IMR-90 (cell line): ENCODE measurements at places on chromosomes 4 and X. TPM values are rescaled to one million over a fixed set of nuclear protein-coding genes. Genes with fewer than 3 reads are reported as not detected.

Gene MAOB
- 0.28 and 0.36 TPM in 2 replicates for total RNA-seq

Gene TMSB15B
- total RNA-seq, result 5.6 and 7.9 TPM in 2 replicates

Gene PNMA6F
- not detected in 2 replicates for total RNA-seq

Gene ANXA10
- 0.72 and 1.1 TPM in 2 replicates for total RNA-seq

Gene GPR82
- total RNA-seq, result not detected in 2 replicates

Gene NLGN3
- 0.18 and 0.28 TPM in 2 replicates for total RNA-seq

Gene ZCCHC18
- 0.36 and 0.83 TPM in 2 replicates for total RNA-seq

Gene ANKRD50
- total RNA-seq, result 35.3 and 45.8 TPM in 2 replicates

- no peaks in the 10 kb centered on the region for H3K27me3 ChIP-seq
- H3K27ac ChIP-seq, result no peak overlapping the region
- no peaks in the 10 kb centered on the region for H3K4me1 ChIP-seq
Observed at GRCh38 chr4:57924951-57925350, 814.8 kb upstream of the IGFBP7 start.

DNA sequence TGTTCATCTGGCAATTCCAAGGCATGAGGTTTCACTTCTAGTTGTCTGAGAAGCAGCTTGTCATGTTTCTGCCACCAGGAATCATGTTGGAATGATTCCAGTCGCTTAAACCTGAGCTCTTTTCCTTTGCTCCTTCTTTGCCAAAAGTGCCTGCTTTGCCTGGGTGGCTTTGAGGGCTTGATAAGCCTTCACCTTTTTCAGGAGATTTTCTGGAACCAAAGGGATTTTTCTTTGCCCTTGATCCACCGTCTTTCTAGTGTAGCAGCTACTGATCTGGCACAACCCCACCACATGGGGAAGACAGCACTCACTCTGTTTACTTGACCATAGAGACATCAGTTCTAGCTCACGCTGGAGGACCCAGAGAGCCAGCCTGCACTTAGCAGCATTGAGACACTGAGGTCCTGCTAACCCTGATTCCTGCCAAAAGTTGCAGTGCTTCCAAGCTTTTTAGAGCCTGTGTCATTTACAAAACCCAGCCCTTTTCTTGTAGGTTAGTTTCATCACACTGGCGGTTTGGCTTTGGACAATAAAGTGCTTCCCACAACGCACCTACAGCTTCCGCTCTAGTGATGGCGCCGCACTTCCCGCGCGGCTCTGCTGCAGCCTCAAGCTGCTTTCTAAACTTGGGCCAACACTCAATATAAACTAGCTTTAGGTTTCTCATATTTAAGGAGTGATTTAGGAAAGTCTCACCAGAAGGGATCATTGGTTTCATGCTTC lies 7.3 kb upstream of the CCNI start:
- H3K27me3 ChIP-seq, result no peaks in the 10 kb centered on the region
- H3K27ac ChIP-seq, result no peak overlapping the region
- no peaks in the 10 kb centered on the region for H3K4me1 ChIP-seq
- H3K4me3 ChIP-seq, result no peak overlapping the region

GRCh38 chrX:14896273-14896672 lies 23.1 kb downstream of the MOSPD2 start:
- DNase-seq, result no peak
- H3K36me3 ChIP-seq, result 0 out of 2 replicates have a peak, but pooled peaks cover 3% of the 10 kb centered on the region
- H3K4me1 ChIP-seq, result no peaks in the 10 kb centered on the region
- no peaks in the 10 kb centered on the region for H3K27me3 ChIP-seq
- no peak overlapping the region for H3K27ac ChIP-seq

DNA sequence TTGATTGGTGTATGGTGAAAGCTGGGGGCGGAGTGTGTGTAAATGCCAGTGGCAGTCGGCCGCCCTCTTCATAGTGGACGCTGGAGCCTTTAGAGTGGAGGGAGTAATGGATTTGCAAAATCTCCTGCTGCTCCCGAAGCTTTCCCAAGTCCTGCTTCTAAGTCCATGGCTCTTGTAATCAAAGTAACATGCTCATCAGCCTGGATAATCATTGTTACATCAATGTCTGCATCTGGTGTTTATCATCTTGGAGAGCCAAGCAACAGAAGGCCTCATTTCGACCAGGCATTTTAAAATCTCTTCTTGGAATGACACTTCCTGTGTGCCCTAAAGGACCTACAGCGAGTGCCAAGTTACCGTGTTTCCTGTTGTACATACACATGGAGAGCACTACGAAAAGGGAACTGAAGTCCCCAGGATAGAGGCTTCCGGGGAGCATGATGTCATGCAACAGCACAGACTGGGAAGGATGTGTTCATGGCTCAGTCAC lies 32.2 kb downstream of the UNC5C start:
- no peaks in the 10 kb centered on the region for H3K27me3 ChIP-seq
- no peak overlapping the region for H3K4me3 ChIP-seq
- no peak overlapping the region for H3K27ac ChIP-seq

DNA sequence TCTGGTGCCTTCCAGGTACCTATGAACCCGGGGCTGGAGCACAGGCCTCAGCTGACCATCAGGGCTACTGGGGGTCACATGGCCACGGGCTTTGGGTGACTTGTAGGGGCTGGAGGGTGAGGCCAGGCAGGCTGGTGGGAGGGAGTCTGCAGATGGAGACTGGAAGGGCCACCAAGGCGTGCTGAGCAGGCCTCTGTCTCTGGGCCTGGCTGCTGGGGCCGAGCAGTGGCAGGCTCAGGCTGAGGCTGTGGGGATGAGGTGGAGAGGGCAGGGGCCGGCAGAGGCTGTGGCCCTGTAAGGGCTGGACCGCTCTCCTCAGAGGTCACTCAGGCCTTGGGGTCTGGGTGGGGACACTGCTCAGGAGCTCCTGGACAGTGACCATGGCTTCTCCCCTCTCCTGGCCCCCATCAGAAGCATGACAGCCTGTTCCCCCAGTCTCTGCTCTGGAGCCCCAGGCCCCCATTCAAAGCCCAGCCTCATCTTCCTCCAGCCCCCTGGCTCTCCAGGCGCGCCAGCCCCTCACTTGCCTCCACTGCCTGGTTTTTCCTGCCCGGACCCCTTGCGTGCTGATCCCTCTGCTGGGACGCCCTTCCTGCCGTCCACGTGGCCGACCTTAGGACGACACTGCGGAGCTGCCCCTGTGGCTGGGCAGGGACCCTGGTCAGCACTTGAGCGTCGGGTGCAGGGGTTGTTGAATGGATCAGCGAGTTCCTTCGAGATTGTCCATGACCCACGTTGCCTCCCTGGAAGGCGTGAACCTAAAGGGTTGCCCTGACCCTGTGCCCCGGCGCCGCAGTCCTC lies 11.1 kb upstream of the NAT8L start:
- peaks cover 2% of the 10 kb centered on the region; the same call in 1 of the 2 replicates for H3K36me3 ChIP-seq
- no peak overlapping the region for H3K4me3 ChIP-seq
- DNase-seq, result no peak

DNA sequence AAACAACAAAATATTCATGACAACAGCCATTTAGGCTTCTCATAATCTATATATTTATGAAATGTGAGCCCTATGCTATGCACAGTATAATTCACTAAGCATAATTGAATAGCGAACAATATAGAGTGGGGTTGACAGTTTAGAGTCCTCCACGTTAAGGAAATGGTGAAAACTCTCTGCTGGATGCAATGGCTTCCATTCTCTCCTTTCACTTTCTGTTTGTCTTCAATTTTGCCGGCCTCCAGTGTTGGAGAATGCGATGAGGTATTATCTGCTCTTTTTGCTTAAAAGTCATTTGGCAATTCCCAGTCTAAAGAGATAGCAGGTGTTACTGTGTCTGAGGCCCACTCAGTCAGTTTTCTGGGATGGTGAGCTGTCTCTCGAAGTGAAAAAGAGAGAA lies 52.1 kb downstream of the NPY5R start:
- peak overlapping the region; percentile 47; the same call in 1 of the 2 replicates for H3K4me3 ChIP-seq
- H3K36me3 ChIP-seq, result no peaks in the 10 kb centered on the region
- no peak for DNase-seq
- no peak overlapping the region for H3K27ac ChIP-seq

- no peak overlapping the region for H3K4me3 ChIP-seq
- no peaks in the 10 kb centered on the region for H3K4me1 ChIP-seq
- H3K36me3 ChIP-seq, result no peaks in the 10 kb centered on the region
- DNase-seq, result no peak
- H3K27ac ChIP-seq, result no peak overlapping the region
Observed at GRCh38 chrX:26922278-26922677, 540.9 kb downstream of the PPP4R3C start.

DNA sequence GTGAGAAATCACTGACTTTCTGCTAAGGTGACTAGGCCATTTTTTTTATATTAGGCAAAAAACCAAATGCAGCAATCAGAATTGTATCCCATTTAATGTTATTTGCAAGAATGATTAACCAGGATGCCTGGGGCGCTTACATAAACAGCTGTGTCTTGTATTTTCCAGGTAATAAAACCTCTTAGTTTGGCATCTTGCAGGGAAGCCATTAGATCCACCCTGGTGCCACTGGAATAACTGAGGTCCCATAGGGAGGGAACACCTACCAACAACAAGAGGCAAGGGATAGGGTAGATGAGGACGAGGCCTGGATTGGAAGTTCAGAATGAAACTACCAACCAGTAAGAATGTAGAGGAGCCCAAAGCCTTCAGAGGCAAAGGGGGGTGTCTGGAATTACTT lies 288.3 kb downstream of the ARHGAP24 start:
- peaks cover 14% of the 10 kb centered on the region for H3K4me1 ChIP-seq
- DNase-seq, result no peak
- no peaks in the 10 kb centered on the region for H3K27me3 ChIP-seq
- peak overlapping the region; percentile 15 for H3K27ac ChIP-seq

DNA sequence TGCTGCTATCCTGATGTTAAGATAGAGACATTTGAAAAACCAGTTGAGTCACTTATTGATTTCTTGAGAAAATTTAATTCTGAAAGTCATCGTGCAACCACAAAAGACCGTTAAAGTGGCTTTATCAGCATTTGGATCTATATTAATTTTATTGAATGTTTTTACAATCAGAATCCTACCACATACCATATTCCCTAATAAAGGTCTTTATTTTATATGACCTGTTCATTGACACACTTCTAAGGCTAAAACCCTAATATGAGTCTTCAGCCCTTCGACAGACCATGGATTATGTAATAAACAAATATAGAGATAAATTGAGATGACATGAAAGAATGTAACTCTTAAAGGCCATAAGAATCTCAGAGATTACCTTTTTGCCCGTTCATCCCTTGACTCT lies 68.1 kb downstream of the BANK1 start:
- no peaks in the 10 kb centered on the region for H3K27me3 ChIP-seq
- H3K4me1 ChIP-seq, result no peaks in the 10 kb centered on the region
- no peak for DNase-seq
- no peaks in the 10 kb centered on the region for H3K36me3 ChIP-seq

- H3K36me3 ChIP-seq, result no peaks in the 10 kb centered on the region
- no peaks in the 10 kb centered on the region for H3K4me1 ChIP-seq
- no peak for DNase-seq
- no peaks in the 10 kb centered on the region for H3K27me3 ChIP-seq
- H3K27ac ChIP-seq, result no peak overlapping the region
Observed at GRCh38 chr4:69877453-69877852, 17.5 kb upstream of the SULT1E1 start.

- H3K27ac ChIP-seq, result no peak overlapping the region; the same call in 1 of the 2 replicates
- peak; percentile 81 for DNase-seq
- no peaks in the 10 kb centered on the region for H3K36me3 ChIP-seq
- no peak overlapping the region for H3K4me3 ChIP-seq
Observed at GRCh38 chrX:24341795-24342194, 18.6 kb upstream of the SUPT20HL1 start.

DNA sequence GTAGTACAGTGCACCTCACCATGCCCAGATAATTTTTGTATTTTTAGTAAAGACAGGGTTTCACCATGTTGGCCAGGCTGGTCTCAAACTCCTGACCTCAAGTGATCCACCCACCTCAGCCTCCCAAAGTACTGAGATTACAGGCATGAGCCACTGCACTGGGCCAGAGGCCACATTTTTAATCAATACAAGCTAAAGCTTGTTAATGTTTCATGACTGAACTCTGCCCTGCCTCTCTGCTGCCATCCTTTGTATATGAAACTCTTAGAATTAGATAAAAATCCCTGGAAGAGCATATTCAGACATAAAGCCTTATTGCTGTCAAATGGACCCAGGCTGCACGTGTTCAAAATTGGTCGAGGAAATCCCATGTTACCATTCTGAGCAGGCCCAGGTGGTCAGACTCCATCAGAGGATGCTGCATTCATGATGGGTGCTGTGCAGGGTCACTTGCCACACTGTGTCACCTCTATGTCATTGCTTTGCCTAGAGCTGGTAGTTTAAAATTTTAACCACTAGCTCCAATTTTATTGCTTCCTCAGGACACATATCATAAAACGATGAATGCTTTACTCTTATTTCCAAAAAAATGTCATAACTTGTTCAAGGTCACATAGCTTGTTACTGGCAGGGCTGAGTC lies 45.2 kb downstream of the LNX1 start:
- no peak overlapping the region for H3K27ac ChIP-seq
- no peak overlapping the region for H3K4me3 ChIP-seq
- no peaks in the 10 kb centered on the region for H3K36me3 ChIP-seq
- no peaks in the 10 kb centered on the region for H3K27me3 ChIP-seq

DNA sequence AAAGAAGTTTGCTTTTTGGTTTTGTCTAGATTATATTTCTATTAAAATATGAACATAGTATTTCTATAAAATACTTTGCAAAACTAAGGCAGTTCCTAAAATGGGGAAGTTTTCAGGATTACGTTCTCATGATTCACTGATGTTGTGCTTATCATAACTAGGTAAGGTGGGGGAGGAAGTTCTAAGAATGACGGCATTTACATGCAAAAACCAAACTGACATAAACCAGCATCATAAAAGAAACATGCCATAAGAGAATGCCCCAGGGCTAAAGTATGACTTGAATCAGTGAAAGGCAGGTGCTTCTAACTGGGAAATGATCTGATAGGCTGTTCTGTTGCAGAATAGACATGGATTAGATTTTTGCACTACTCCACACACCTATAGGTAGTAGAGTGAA lies 204.7 kb upstream of the JADE1 start:
- H3K27ac ChIP-seq, result no peak overlapping the region
- H3K4me1 ChIP-seq, result peaks cover 15% of the 10 kb centered on the region
- H3K27me3 ChIP-seq, result no peaks in the 10 kb centered on the region

DNA sequence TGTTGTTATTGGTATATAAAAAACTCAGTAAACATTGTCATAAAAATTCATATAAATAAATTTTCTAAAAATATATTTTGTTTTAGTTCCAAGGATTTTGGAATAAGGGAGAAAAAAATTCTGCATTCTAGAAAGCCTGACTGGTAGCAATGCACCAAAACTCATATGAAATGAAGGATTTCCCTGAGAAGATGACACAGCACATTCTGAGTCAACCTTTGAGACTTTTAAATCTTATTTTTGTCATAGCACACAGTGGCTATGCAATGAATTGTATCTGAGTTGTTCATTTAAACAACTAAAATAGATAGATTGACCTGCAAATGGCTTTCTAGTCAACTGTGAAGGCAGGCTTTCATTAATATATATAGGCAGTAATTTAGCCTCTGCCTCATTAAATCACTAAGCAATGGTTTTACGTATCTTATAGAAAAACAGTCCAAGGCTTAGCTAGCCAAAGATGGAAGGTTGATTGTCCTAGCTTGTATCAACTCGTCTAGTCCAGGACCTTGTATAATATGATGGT lies 239.1 kb upstream of the NEIL3 start:
- peak; percentile 40 for DNase-seq
- H3K4me3 ChIP-seq, result no peak overlapping the region
- no peaks in the 10 kb centered on the region for H3K27me3 ChIP-seq
- H3K27ac ChIP-seq, result no peak overlapping the region
- no peaks in the 10 kb centered on the region for H3K36me3 ChIP-seq

GRCh38 chrX:10555846-10556245 lies 64.5 kb downstream of the MID1 start:
- no peak for DNase-seq
- no peak overlapping the region; the same call in 1 of the 2 replicates for H3K27ac ChIP-seq
- no peaks in the 10 kb centered on the region for H3K27me3 ChIP-seq
- peaks cover 3% of the 10 kb centered on the region; the same call in 1 of the 2 replicates for H3K36me3 ChIP-seq
